Placental epithelial cell (primary cell): ENCODE measurements at places on chromosomes 6 and 20. TPM values are rescaled to one million over a fixed set of nuclear protein-coding genes. Genes with fewer than 3 reads are reported as not detected.

The ZNF334 gene
- 6.2 and 12.2 TPM in 2 replicates for total RNA-seq

The ID4 gene
- 16.1 and 71.5 TPM in 2 replicates for total RNA-seq

The HFE gene
- total RNA-seq: 10.6 and 21.5 TPM in 2 replicates

The SLC18B1 gene
- total RNA-seq: 5.1 and 9.7 TPM in 2 replicates

The PPP1R3G gene
- total RNA-seq: 7.9 and 11.4 TPM in 2 replicates
